ENCODE measurements at places on chromosomes 7 and 10. TPM values are rescaled to one million over a fixed set of nuclear protein-coding genes. Genes with fewer than 3 reads are reported as not detected.

GRCh38 chr10:47340608-47341170, 7.5 kb upstream of the RBP3 start:
- DNase-seq, result peak; percentile 69
- peaks cover 7% of the 10 kb centered on the region for H3K4me1 ChIP-seq
- no peaks in the 10 kb centered on the region for H3K36me3 ChIP-seq
- H3K27me3 ChIP-seq, result no peaks in the 10 kb centered on the region

DNA sequence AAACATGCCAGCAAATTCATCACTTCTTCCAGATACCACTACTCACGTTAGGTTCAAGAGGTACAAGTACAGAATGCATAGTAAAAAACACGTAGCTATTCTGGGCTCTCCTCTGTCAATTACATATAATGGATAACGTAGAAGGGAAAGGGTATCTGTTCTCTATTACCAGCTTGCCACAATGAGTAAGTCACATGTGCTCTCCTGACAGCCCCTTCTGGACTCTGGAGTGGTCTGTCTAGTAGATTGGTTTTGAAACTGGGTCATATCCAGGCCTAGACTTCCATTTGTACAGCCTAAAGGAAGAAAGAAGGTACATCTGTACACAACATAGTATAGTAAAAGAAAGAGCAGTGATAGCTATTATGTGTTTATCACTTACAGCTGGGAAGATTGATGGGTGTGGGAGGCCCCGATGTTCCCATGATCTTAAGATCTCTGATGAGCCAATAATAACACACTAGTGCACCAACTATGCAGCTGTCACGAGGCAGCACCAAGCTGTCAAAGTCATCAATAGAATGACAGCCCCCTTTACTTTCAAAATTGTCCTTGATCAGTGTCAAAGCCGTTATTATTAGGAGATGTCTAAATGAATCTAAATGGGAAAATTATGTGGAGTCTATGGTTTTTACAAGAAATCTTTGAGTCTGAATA, 161.9 kb upstream of the AGK start:
- no peaks in the 10 kb centered on the region for H3K4me1 ChIP-seq
- no peak overlapping the region for H3K4me3 ChIP-seq
- H3K36me3 ChIP-seq, result no peaks in the 10 kb centered on the region
- no peak overlapping the region for H3K27ac ChIP-seq
- DNase-seq, result no peak

DNA sequence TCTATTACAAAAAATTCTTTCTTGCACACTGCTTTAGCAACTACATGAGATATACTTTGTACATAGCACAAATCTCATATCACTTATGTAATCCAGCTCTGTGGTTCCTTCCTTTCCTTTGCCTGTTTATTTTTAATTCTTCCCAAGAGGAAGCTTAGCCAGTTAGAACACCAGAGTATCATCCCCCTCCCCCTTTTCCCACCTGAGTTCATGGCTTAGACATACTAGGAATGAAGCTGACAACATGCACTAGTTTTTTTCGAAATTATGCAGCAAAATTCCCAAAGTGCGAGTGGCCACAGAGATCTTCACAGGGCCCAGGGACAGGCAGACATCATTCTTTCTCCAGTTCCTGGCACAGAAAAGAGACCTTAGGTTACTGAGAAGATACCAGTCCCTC, 17.8 kb downstream of the CAV1 start:
- no peak overlapping the region for H3K4me3 ChIP-seq
- DNase-seq, result no peak
- no peaks in the 10 kb centered on the region for H3K36me3 ChIP-seq
- no peak overlapping the region for H3K27ac ChIP-seq

DNA sequence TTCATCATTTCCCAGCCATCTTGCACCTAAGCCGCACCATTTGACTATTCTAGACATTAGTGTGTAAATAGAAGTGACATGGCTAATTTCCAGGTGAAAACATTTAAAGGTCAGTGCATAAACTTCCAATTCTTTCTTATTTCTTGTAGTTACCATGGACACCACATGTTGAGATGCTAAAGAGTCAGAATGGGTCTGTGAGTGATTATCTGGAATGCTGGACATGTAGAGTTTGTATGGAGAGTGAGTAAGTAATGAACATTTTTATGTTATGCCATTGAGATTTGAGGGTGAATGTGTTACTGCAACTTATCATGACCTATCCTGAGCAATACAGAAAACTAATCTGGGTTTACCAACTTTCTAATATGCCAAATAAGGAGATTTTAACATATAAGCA, 60.4 kb downstream of the MEOX2 start:
- DNase-seq, result no peak
- no peaks in the 10 kb centered on the region for H3K36me3 ChIP-seq
- H3K4me3 ChIP-seq, result no peak overlapping the region
- no peaks in the 10 kb centered on the region for H3K4me1 ChIP-seq
- no peak overlapping the region for H3K27ac ChIP-seq

DNA sequence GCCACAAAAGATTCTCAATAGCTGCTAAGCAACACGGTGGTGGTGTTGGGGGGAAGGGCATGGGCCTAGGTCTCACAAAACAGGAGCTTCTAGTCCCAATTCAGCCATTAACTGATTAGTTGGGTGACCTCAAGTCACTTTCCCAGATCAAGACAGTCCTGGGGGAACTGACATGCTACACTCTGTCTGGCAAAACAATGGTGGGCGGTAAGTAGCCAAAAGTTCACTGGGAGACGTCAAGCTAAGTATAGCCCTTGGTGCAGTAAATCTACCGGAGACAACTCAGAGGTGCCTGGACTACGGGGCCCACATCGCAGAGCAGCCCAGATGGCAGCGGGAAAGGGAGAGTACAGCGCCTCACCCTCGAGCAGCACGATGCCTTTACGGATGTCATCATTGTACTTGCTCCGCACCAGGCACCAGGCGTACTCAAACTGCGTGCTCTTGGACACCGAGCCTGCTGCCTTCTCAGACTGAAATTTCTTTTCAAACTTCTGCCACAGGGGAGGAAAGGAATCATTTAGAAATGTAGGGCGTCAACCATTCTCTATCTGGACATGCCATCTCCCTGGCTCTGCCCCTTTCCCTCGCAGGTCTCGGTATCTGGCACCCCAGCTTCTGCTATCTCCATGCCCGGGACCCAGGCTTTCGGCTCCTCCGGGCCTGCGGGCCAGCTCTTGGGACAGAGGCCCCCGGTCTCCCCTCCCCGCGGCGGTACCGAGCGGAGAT, 1.1 kb downstream of the FIS1 start:
- peak overlapping the region; percentile 100 for H3K4me3 ChIP-seq
- H3K36me3 ChIP-seq, result no peaks in the 10 kb centered on the region
- H3K27me3 ChIP-seq, result no peaks in the 10 kb centered on the region
- H3K4me1 ChIP-seq, result peaks cover 20% of the 10 kb centered on the region
- peak overlapping the region; percentile 69 for H3K27ac ChIP-seq
- no peak for DNase-seq

GRCh38 chr7:71770269-71770907, 638.4 kb downstream of the GALNT17 start:
- no peaks in the 10 kb centered on the region for H3K27me3 ChIP-seq
- no peaks in the 10 kb centered on the region for H3K4me1 ChIP-seq

- no peak overlapping the region for H3K4me3 ChIP-seq
- no peaks in the 10 kb centered on the region for H3K36me3 ChIP-seq
- H3K4me1 ChIP-seq, result 0 out of 2 replicates have a peak, but pooled peaks cover 7% of the 10 kb centered on the region
- no peak for DNase-seq
Measured at GRCh38 chr7:17488829-17489228, 190.4 kb downstream of the AHR start.

- peaks cover 5% of the 10 kb centered on the region for H3K4me1 ChIP-seq
- no peaks in the 10 kb centered on the region for H3K36me3 ChIP-seq
- H3K27me3 ChIP-seq, result no peaks in the 10 kb centered on the region
- no peak for DNase-seq
- no peak overlapping the region for H3K27ac ChIP-seq
Measured at GRCh38 chr10:8146650-8147049, 92.2 kb downstream of the GATA3 start.

DNA sequence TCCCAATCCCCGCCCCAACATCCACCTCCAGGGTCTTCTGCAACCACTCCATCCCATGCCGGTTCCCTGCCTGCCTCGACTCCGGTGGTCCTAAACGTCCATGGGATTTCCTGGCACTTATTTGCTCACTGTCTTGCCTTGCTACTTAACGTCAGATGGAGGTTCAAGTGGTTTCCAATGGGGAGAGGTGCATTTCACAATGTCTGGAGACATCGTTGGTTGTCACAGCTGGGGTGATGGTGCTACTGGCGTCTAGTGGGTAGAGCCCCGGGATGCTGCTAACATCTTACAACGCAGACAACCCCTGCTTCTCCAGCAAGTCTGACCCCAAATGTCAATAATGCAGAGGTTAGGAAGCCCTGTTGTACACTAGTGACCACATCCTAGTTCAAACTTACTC, 82.9 kb upstream of the ANLN start:
- no peak overlapping the region for H3K4me3 ChIP-seq
- H3K36me3 ChIP-seq, result no peaks in the 10 kb centered on the region
- no peak overlapping the region for H3K27ac ChIP-seq
- DNase-seq, result no peak

GRCh38 chr10:359762-360161, 224.5 kb downstream of the ZMYND11 start:
- H3K4me1 ChIP-seq, result no peaks in the 10 kb centered on the region
- H3K27me3 ChIP-seq, result no peaks in the 10 kb centered on the region
- no peak overlapping the region for H3K27ac ChIP-seq
- H3K36me3 ChIP-seq, result no peaks in the 10 kb centered on the region
- H3K4me3 ChIP-seq, result no peak overlapping the region

DNA sequence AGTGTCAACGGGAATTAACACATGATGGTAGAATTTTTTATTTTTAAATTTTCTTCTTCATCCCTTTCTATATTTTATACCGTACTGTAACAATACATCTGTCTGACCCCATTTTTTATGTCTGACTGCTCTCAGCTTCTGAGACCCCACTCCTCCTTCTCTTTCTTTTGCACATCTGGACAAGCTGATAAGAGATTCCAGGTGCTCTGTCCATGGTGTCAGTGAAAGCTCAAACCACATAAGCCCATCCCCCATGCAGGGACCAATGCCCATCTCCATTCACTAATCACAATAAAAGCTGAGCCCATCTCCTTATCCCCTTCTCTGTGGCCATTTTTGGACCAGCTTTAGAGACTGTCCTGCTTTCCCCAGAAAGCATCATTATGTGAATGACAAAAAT, 8.7 kb downstream of the GSDME start:
- H3K27ac ChIP-seq, result no peak overlapping the region
- no peak for DNase-seq
- no peaks in the 10 kb centered on the region for H3K27me3 ChIP-seq
- no peaks in the 10 kb centered on the region for H3K36me3 ChIP-seq
- H3K4me3 ChIP-seq, result no peak overlapping the region

DNA sequence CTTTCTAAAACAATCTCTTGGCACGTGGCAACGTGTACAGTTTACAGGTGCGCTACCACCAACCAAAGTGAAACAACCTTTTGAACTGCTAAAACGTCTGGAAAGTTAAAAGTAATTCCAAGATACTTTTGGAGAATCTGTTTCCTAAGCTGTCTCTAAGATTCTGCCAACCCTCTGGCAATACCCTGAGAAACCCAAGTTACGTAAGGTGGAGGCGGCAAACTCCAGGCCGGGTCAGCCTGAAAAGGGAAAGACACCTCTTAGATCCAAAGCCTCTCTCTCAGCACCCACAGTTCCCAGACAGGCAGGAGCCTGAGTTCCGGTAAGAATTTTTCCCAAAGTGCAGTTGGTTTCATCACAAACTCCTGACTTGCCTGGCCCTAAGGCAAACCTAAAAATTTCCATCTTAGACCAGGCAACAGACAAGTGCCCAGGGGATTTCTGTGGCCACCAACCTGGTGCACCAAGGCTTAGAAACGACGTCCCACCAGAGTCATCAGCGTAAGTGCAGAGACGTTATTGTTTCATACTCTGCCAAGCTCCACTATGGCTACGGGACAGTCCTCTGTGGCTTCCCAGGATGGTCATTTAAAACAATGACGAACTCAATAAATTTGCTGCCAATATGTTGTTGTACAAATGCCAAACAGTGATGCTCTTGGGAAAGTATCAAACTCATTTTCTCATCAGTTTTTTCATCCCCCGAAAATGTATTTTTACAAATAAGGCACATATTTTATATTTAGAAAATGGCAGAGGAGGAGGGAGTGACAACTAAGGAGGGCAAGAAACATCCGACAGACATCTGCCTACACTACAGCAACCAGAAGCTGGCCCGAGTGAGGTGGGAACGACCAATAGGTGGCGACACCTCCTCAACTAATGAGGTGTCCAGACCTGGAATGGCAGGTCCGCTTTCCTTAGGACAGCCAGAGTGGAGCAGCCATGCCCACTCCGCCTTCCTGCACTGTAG, 205.8 kb upstream of the FRMD4A start:
- no peaks in the 10 kb centered on the region for H3K36me3 ChIP-seq
- no peaks in the 10 kb centered on the region for H3K4me1 ChIP-seq
- no peak overlapping the region for H3K4me3 ChIP-seq
- peak; percentile 91 for DNase-seq

- H3K4me1 ChIP-seq, result no peaks in the 10 kb centered on the region
- DNase-seq, result no peak
- H3K36me3 ChIP-seq, result no peaks in the 10 kb centered on the region
Measured at GRCh38 chr7:108103558-108104298, 26.4 kb downstream of the LAMB4 start.

- H3K36me3 ChIP-seq, result no peaks in the 10 kb centered on the region
- H3K4me1 ChIP-seq, result no peaks in the 10 kb centered on the region
- no peak overlapping the region for H3K4me3 ChIP-seq
- no peak for DNase-seq
Measured at GRCh38 chr7:137434946-137435345, 91.4 kb upstream of the PTN start.

DNA sequence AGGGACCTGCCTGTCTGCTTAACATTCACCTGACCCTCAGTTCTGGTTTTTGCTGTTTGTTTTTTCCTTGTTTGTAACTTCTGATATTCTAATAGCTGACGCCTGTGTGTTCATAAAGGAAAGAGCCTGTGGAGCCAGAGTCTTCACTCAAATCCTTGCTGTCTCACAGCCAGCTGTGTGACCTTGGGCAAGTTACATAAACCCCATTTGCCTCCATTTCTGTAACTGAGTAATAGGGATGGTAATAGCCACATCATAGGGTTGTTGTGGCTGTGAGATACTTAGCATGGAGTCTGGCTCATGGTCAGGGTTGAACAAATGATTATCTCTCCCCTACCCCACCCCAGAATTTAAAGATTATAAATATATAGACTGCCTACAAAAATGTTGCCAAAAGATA, 27.0 kb downstream of the WBP1L start:
- H3K4me3 ChIP-seq, result no peak overlapping the region
- DNase-seq, result no peak
- H3K27ac ChIP-seq, result no peak overlapping the region
- H3K36me3 ChIP-seq, result no peaks in the 10 kb centered on the region
- H3K4me1 ChIP-seq, result peaks cover 8% of the 10 kb centered on the region

- H3K27me3 ChIP-seq, result no peaks in the 10 kb centered on the region
- H3K27ac ChIP-seq, result peak overlapping the region; percentile 82
- peak; percentile 94 for DNase-seq
- no peak overlapping the region for H3K4me3 ChIP-seq
- peaks cover 13% of the 10 kb centered on the region for H3K36me3 ChIP-seq
Measured at GRCh38 chr7:42940985-42941847, 9.0 kb downstream of the MRPL32 start.

Gene VCL
- total RNA-seq, result 234 TPM

Gene RADIL
- total RNA-seq, result 9.8 TPM

Gene RELN
- total RNA-seq, result 0.19 TPM

Gene SEMA3C
- 3.1 TPM for total RNA-seq

Gene MINDY4
- 3.1 TPM for total RNA-seq

Gene ZFAND2A
- 14.4 TPM for total RNA-seq

All from GM23338 (cell line).